ENCODE measurements at places on chromosomes 4 and X.

DNA sequence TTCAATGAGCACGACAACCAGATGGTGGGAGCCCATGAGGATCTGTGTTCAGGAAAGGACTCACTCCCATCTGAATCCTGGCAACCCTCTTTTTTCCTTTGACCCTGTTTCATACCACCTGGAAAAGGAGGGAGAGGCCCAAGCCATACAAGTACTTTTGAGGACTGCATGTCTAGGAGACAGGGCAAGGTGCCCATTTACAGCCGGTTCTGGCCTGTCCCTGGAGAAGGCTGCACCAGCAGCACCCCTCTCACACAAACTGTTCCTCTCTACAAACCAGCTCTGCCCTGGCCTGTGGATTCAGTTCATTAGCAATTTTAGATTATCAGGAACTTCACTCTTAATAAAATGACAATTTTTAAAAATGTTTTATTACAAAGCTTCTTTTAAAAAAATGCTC, 57.5 kb downstream of the HADH start:
- DNase-seq, result no peak

GRCh38 chrX:6371353-6371752, 142.7 kb upstream of the NLGN4X start:
- no peak for DNase-seq

- no peak for DNase-seq
Observed at GRCh38 chr4:13514722-13515121, 29.6 kb downstream of the NKX3-2 start.

GRCh38 chr4:4641661-4642495, 100.0 kb upstream of the STX18 start:
- no peak for DNase-seq

- no peak for DNase-seq
Observed at GRCh38 chr4:111630705-111631104, 514.5 kb upstream of the FAM241A start.

- no peak for DNase-seq
Observed at GRCh38 chr4:87574996-87575395, 33.3 kb upstream of the DSPP start.

- no peak for DNase-seq
Observed at GRCh38 chrX:29666366-29666765, 549.0 kb upstream of the MAGEB2 start.

DNA sequence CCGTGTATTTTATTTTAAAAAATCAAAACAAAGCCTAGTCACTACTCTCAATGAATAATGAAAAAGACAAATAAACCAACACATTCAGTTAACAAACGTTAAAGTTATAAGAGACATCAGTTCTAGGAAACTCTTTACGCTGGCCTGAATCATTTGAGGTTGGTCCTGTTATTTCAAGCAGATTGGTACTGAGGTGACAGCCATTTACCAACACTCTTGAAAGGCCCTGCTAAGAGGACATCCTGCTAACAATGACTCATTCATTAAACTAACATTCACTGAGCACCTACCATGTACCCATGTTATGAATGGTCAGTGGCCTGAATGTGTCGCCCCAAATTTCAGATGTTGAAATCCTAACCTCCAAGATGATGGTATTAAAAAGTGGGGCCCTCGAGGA, 57.1 kb upstream of the ADGRG2 start:
- DNase-seq, result no peak

DNA sequence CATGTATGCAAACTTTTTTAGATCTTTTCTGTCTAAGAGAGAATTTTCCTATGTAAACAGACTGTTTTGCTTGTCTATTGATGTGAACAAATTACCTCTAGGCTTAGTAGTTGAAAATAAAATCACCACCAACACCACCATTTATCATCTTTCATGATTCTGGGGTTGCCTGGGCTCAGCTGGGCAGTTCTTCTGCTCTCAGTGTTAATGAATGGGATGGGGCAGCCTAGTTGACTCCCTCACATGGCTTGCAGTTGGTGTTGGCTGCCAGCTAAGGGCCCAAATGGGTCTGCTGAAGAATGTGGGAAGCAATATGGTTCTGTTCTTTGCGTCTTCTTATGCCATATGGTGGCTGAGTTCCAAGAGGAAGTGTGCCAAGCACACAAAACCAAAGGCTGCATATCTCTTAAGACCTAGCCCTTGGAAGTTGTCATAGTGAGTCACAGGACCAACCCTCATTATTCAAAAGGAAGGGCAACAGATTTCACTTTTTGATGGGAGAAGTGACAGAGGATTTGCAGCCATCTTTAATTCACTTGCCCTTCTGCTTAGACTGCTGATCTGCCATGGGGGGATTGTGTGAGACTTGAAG, 17.9 kb downstream of the REELD1 start:
- DNase-seq, result no peak

- peak; percentile 58 for DNase-seq
Observed at GRCh38 chr4:2817701-2818350, 24.9 kb downstream of the SH3BP2 start.

DNA sequence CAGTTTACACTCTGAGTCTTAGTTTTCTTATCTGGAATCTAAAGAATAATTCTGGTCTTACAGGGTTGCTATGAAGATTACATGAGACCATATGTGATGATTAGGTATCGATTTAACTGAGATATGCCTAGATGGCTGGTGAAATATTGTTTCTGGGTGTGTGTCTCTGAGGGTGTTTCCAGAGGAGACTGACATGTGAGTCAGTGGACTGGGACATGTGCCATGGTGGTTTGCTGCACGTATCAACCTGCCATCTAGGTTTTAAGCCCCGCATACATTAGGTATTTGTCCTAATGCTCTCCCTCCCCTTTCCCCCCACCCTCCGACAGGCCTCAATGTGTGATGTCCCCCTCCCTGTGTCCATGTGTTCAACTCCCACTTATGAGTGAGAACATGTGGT, 186.0 kb upstream of the CXorf66 start:
- DNase-seq, result no peak

DNA sequence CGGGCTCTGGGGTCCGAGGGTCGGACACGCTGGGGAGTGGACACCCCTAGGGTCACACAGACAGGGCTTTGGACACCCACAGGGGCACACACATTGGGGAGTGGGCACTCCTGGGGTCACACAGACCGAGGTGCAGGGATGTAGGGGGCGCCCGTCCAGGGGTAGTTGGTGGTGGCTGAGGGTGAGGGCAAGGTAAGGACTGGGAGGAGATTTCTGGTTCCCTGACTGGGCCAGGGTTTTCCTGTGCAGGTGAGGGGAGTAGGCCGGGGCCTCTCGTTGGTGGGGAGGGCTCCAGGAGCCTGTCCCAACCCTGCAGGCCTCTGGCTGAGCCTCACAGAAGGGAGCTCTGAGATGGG, 21.9 kb upstream of the WDR45 start:
- DNase-seq, result no peak

GRCh38 chr4:138512756-138513155, 270.6 kb upstream of the SLC7A11 start:
- DNase-seq, result no peak

DNA sequence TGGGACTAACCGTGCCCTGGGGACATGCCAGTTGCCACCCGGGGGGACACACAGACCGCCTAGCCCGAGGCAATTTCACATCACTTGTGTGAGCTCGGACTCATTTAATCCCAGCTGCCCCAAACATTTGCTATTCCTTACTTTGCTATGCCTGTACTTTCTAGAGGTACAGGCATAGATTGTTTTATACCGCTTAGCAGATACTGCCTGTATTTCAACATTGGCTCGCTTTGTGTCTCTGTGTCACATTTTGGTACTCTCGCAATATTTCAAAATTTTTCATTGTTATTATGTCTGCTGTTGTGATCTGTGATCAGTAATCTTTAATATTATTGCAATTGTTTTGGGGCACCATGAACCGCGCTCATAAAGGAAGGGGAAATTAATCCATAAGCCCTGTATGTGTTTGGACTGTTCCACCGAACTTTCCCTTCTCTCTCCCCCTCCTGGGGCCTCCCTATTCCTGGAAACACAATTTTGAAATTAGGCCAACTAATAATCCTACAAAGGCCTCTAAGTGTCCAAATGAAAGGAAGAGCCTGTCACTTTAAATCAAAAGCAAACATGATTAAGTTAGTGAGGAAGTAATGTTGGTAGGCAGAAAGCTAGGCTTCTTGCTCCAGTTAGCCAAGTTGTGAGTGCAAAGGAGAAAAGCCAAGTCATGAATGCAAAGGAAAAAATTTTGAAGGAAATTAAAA, 568 bp upstream of the CASP6 start:
- no peak for DNase-seq

GRCh38 chrX:118760025-118760424, 32.6 kb downstream of the IL13RA1 start:
- no peak for DNase-seq

GRCh38 chr4:170271723-170272122, 182.0 kb upstream of the AADAT start:
- DNase-seq, result no peak

DNA sequence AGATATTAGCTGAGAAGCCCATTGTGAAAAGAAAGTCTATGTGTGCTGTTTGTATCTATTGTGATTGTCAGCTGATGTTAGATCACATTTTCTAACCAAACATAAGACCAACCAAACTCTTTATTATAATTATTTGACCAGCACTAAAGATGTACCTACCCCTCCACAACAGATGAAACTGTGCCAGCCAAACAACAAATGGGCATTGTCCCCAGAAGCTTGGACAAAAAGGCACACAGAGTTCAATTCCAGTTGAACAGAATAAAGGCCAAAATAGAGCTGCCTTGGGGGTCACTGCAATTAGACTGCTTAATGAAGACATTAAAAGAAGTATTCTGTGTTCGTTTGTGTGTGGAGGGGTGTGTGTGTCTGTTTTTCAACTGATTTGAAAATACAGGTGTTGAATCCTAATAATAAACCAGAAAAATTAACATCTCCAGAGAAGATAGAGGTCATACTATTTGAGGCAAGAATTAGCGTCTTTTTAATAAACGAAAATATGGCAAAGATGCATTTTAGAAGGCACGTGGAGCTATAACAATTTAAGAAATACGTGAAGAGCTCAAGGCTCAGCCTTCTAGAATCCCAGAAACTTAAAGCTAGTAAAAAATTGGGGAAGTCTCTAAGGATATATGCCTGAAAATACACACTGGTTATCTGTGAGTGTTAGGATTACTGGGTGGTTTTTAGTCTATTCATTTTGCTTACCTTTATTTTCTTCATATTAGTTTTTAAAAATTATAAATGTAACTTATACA, 2.2 kb downstream of the SPP1 start:
- DNase-seq, result no peak

GRCh38 chrX:75655627-75656026, 129.4 kb downstream of the MAGEE2 start:
- no peak for DNase-seq

DNA sequence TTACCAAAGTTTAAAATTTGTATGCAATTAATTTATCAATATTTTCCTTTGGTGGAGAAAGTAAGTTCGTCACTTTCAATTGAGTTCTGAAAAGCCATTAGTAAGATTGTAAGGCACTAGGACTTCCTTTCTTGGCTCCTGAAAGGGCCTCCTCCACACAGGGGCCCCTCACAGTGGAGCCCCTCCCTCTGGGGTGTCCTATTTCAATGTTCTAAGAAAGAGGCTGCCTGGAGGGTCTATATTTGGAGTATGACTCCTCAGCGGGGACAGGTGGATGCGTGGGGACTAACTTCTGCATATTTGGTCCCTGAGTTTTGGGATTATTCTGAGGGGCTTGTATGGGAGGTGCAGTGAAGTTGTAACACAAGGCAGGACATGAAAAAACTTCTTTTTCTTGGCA, 1.6 kb upstream of the ARMCX4 start:
- DNase-seq, result no peak

All from right lobe of liver (tissue), 6 donors.